Cerebellar nuclear complex (tissue), 1 donor: ENCODE measurements at places on chromosomes 5 and 9.

DNA sequence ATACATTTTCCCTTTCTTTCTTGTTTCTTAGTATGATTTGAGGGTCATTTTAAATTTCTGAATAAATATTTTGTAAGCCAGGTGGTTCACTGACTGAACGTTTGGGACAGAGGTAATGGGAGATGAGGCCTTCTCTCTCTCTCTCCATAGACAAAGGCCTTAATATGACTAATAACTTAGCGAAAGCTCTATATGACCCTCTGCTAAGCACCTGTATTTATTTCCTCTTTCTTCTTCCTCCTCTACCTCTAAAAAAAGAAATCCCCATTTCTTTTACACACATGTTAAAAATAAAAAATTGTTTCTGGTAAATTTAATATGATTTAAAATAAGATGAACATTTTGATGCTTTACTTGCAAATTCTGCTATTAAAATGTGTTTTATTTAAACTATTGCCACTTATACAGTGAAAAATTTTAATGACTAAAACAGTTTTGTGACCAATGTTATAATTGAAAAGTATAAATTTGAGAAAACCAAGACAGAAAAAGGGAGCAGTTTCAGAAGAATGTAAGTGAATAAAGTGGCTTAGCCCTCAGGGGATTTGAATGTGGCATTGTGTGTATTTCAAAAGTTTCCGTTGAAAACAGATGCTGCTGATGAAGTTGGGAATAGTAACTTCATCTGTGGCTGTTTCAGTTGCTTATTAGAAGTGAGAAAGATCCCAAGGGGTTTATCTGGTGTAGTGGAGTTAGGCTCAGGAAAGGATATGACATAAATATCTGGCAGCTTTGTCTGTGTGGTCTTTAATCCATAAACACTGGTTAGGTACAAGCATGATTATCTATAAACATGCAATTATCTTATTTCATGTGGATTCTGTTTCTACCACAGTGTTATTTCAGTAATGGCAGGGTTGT, 128.6 kb upstream of the GRHPR start:
- no peak for DNase-seq

DNA sequence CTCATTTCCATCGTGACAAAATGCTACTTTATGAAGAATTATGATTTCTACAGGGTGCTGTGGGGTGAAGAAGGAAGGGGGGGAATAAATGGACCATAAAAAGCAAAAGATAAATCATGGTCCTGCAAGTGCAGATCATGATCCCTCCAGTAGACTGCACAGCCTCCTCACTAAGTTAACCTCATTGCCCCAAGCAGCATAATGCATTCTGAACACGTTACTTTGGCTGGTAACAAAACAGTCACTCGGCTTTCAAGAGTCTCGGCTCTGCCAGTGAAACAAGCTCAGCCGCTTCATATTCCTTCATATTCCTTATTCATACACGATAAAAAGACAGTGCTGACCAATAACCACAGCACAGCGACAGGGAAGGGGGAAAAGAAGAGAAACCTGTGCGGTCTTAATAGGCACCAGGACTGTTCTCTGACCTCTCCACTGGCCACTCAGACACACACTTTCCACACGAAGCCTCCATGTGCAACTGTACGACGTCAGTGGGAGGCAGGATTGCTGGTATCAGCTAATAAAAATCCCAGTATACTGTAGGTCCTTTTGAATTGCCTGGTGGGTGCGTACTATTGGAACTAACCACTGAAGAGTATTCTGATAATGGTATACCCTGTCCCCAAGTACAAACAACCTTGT, 60.5 kb downstream of the ANKH start:
- no peak for DNase-seq

DNA sequence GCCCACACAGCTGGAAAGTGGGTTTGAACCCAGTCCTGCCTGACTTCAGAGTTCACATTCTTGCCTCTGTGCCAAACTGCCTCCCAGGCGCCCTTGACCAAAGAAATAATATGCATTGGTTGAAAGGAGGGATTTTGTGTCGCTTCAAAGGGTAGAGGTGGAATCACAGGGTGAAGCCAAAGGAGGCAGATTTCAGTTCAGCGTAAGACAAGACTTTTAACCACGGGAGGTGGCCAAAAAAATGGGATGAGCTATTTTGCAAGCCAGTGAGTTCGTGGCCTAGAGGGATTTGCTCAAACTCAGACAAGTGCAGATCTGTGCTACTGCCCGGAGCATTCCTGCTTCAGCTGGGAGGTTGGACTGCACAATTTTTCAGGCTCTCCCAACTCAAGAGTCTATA, 57.6 kb upstream of the RANBP3L start:
- no peak for DNase-seq

- DNase-seq: no peak
Measured at GRCh38 chr9:122954253-122954691, 13.5 kb downstream of the RABGAP1 start.

DNA sequence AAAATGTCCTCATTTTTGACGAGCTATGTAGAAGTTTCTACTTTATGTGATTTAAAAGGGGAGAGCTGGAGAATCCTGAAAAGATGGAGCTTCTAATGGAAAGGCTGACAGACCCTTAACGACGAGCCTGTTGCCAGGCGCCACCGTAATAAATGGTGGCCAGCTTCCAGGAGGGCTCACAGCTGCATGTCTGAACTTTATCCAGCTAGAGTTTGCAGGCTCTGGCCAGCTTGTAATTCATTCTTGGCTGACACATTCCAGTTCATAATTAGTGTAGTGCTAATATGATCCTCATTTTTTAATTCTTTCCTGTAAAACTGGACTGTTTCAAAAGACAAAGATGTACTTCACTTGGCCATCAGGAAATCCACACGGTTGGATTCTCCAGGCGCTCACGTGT, 246.7 kb downstream of the GAS1 start:
- DNase-seq: no peak

DNA sequence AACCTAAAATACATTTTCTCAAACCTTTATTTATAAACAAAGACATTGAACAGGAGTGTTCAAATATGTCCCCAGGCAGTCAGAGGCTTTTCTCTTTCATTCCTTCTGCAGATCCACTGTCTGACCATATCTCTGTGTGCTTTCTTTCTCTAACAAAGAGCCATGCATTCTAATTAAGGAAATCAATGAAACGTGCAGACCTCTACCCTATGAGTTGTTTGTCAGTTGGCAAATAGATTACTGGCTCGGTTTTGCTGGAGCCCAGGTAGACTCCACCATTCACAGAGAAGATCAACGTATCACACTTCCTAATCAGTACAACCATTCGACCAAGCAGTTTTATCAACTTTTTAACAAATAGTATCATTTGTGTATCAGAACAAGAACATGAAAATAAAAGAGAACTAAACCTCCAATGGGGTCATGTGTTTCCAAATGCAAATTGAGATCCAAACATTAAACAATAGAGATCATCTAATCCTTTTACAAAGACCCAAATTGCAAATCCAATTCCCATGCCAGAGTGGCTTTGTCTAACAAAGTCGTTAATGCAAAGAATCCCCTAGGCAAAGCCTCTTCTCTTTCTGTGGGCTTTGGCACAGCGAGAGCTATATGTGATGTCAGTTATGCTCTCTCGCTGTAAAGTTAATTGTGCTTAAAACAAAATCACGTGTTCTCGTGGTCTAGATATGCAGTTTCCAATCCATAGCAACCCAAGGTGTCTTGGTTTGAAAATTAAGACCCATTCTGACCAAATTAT, 16.8 kb downstream of the KLF4 start:
- DNase-seq: no peak
